ENCODE measurements at places on chromosomes 7 and 10.

DNA sequence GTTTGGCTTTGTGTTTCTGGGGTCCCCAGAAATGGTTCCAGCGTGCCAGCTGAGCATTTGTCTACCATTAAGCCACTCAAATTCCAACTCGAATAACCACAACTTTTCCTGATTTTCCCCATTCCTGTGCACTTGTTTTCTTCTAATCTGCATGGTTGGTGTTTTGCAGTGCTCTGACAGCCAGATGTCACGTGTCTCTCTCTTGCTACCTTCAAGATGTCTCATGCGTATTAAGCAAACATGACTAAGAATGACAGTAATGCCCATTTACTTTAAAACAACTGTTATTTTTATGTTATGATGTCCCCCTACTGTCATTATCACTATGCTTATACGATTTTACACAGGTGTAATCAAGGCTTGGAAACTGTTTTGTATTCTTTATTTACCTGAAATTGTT, 35.2 kb upstream of the MXI1 start:
- DNase-seq: no peak

DNA sequence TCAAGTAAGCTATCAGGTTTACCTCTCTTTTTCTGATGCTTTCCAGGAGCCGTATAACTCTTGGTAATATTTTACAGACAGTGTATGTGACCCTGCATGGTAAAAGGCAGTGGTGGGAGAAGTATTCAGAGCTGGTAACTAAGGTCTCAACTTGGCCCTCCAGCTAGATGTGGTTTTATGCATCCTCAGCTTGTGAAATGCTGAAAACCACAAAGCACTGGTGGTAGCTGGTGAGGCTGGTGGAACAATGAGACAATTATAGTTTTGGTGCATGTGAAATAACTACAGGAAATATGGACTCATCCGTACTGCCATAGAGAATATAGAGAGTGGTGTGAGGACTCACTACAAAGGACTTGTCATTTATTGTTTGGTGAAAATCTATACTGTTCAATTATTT, 383.0 kb upstream of the PCDH15 start:
- DNase-seq: no peak

DNA sequence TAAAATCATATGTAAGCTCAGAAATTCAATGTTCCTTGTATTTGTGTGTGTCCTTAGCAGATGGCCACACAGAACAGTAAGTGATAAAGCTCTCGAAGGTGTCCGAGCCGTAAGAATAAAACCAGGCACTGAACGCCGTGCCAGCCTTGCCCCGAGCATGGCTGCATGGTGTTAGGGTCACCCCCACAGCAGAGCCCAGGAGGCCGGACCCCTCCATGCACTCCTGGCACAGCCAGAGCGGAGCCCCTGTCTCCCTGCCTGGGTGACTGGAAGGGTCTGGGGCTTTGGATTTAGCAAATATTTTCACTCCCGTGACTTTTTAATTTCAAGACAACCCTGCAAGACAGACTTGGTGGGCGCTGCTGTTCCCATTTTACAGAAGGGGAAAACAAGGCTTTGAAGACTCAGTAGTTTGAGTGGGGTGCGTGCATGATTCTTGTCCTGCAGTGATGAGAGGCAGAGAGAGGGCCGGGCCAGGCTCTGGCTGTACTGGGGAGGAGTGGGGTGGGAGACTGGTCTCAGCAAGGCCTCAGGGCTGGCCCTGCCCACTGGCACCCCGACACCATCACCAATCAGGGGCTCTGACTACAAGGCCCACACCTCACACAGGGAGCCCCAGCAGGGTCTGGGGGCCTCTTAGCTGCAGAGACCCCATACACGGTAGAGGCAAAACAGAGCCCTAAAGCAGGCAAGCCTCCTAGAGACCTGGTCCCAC, 39.4 kb downstream of the VIPR2 start:
- no peak for DNase-seq

GRCh38 chr7:140403878-140404564, at the start of gene RAB19:
Gene RAB19, plus strand, starts transcription at chr7:140404058. Its CDS starts 3,589 bp downstream, at chr7:140407647.
- no peak for DNase-seq

GRCh38 chr10:13834581-13835286, 248.0 kb downstream of the PRPF18 start:
- DNase-seq: no peak

DNA sequence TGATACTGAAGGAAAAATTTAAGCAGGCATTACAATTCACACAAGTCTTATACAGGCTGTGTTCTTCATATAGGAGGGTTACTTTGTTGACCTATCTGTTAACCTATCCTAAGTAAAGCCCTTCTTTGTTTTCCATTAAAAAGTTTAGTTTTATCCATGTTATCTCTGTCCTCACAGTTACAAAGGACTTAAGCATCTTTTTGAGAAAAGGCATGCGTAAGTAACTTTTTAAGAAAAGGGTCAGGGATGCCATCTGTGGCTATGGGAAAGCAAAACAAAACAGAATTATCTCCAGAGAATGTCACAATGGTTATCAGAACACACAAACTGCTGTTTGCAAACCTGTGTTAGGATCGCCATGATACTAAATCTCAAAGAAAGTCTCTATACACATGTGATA, 295.8 kb upstream of the MTPN start:
- DNase-seq: no peak

- DNase-seq: no peak
Measured at GRCh38 chr10:24255881-24256311, 47.0 kb downstream of the KIAA1217 start.

GRCh38 chr10:4353964-4354363, 472.0 kb upstream of the AKR1E2 start:
- no peak for DNase-seq

GRCh38 chr10:43221419-43222209, 45.3 kb downstream of the RASGEF1A start:
- DNase-seq: no peak

GRCh38 chr7:107002529-107002998, 41.9 kb upstream of the PRKAR2B start:
- DNase-seq: no peak

GRCh38 chr7:155941688-155942087, 129.4 kb upstream of the SHH start:
- DNase-seq: no peak

GRCh38 chr7:77826300-77826699, 27.7 kb downstream of the PHTF2 start:
- no peak for DNase-seq

DNA sequence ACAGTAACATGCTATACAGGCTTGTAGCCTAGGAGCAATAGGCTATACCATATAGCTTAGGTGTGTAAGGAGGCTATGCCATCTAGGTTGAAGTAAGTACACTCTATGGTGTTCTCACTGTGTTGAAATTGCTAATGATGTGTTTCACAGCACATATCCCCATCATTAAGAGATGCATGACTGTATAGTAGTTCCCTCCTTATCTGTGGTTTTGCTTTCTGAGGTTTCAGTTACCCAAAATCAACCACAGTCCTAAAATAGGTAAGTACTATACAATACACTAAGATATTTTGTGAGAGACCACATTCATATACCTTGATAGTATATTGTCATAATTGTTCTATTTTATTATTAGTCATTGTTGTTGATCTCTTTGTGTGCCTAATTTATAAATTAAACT, 12.7 kb downstream of the FZD1 start:
- DNase-seq: no peak

GRCh38 chr7:20223356-20223755, 6.2 kb upstream of the MACC1 start:
- no peak for DNase-seq

DNA sequence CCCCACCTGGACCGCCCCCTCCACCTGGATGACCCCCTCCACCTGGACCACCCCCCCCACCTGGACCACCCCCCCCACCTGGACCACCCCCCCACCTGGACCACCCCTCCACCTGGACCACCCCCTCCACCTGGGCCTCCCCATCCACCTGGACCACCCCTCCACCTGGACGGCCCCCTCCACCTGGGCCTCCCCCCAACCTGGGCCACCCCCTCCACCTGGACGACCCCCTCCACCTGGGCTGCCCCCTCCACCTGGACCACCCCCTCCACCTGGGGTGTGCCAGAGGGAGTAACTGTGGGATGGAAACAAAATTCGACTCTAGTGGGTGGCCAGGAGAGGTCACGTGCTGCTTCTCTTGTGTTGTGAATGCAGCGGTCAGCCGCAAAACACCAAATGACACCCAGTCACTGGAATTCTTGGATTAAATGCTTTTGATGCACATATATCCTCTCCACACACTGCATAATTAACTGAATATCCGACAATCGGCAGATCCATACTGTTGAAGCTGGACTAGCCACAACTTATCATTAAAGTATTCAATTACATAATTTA, 316.7 kb downstream of the PTPRN2 start:
- no peak for DNase-seq

DNA sequence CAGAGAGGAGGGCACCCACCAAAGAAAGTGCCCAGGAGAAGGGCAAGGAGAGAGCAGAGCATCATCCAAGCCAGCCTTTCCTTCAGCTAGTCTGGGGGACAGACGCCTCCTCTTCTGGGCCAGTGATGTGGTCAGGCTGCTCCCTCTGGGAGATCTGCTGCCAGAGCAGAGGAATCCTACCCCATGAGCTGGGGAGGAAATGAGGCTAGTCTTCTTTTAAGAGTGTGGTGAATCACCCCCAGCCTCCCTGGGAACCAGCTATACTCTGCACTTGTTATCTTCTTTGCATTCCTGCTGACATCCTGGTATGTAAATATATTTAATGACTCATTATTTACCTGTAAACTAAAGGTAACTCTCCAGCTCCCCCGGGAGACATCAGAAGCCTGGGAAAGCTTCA, 41.6 kb upstream of the EPHB6 start:
- DNase-seq: no peak

DNA sequence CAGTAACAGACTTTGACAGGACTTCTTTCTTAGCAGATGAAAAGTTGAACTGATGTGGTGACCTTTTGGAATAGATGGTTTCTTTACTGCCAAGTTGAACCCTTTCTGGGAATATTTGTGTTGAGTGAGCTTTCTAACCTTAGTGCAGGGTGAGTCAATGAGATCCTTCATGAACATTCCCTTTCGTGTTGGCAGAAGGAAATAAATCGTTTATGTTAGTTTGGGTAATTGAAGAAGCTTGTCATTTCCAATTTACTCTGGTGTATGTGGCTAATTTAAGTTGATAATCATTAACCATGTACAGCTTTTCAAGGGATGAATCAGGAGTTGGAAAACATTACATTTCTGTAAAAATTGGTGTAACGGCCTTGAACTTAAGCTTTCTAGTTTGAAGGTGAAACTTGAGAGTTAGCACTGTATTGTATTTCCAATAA, 43.4 kb downstream of the PTTG1IP2 start:
- DNase-seq: no peak

- DNase-seq: no peak
Measured at GRCh38 chr7:44162179-44162578, 21.0 kb upstream of the MYL7 start.

DNA sequence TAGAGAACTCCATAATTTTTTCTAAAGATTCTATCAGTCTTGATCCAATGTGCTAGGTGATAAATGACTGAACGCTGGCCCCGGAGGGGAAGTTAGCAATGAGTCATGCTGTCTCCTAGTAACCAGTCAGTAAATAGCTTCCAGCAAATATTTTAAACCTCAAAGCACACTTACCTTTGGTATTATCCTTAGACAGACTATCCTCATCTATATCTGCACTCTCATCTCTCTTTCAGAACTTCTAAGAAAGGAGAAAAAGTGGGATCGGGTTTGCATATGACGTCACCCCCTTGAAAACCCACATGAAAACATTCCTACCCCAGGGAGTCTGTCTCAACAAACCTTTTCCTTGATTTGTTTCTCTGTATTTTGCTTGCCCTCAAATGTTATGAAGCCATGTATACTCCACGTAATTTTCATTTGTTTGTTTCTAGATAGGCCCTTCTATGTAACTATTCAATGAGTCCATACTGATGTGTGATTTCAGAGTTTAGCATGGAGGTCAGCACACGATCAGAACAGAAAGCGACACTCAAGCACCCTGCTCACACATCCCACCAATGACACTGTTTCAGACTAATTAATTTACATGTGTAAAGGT, 174.9 kb upstream of the NRP1 start:
- no peak for DNase-seq

DNA sequence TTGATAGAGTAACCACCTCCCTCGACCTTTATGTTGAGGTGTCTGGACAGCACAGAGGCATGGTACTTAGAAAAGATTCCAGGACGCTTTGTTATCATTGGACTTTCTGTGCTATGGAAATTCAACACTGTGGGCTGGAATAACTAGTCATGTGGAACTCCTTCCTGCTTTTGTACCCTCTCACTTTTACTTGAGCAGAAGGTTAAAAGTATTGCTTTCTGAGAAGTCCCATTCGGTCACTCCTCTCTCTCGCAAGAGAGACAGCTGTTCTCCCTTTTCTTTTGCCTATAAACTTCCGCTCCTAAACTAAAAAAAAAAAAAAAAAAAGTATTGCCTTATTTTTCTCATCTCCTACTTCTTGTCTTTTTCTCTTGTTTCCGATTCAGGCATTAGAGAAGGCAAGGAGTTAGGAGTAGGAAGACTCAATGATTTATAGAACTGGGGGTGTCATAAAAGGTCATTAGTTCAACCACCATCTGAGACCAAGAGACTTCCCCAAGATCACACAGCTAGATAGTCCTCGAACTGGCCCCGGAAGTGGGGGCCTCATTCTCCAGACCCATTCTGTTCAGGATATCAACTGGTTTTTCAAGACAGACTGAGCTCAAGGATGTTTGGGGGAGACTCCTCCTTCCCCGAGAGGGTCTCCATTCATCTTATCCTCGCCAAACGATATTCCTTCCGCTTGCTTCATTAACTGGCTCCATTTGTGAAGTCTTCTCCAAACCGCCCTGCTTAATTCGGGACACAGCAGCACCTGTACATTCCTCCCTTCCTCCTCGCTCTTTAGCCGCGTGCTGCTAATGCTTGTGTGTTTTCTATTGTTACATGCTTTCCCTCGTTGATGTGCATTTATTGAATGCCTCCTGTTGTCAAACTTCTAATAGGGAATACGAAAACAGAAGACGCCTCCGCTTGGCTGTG, 995 bp upstream of the INPP5F start:
- DNase-seq: no peak

GRCh38 chr7:2012981-2013380, 219.8 kb downstream of the MAD1L1 start:
- DNase-seq: peak; percentile 40

DNA sequence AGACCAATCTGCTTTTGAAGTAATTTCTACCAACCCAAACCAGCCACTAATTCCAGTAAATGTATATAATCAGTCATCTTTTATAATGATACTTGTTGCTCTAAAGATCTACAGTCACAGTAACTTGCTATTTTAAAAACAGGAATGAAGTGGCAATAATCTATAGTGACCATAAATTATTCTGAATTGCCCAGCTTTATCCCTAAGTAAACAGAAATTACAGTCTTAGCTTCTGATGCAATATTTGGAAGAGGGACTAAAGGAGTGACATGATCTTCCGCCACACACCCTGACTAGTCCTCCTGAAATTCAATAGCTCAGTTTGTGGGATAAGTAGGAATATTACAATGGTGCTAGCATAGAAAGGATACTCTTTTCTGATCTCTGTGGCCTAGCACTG, 96.1 kb downstream of the ATE1 start:
- DNase-seq: no peak

- DNase-seq: no peak
Measured at GRCh38 chr10:3691482-3691881, 93.5 kb downstream of the KLF6 start.

- no peak for DNase-seq
Measured at GRCh38 chr10:71805776-71806703, 32.7 kb upstream of the VSIR start.

Data from NCI-H446 treated with DMSO at 0.1 percent for 48 hours (cell line).